Activated T-helper 2 cell treated with anti-CD3 and anti-CD28 coated beads, Interferon-gamma antibody, Interleukin-2, Interleukin-4, amounts not matched to agents 10 μg/mL and 5 μg/mL and 100 μg/mL, durations not matched to agents 14 hours and 24 hours and 36 hours (primary cell): ENCODE measurements at places on chromosomes 11 and 22. TPM values are rescaled to one million over a fixed set of nuclear protein-coding genes. Genes with fewer than 3 reads are reported as not detected.

CENPM gene
- total RNA-seq, result 58.6 and 59.3 TPM in 2 replicates

MOGAT2 gene
- not detected in 2 replicates for total RNA-seq

FGF19 gene
- total RNA-seq, result not detected in 2 replicates

TMEM191C gene
- 0.52 and 0.69 TPM in 2 replicates for total RNA-seq

CLDN5 gene
- total RNA-seq, result 1.2 and 1.5 TPM in 2 replicates

UCP3 gene
- total RNA-seq, result 2.0 and 2.6 TPM in 2 replicates

PIK3IP1 gene
- 9.3 and 10.4 TPM in 2 replicates for total RNA-seq

TRAPPC4 gene
- 121 and 128 TPM in 2 replicates for total RNA-seq

TMEM9B gene
- total RNA-seq, result 20.8 and 21.9 TPM in 2 replicates

EXPH5 gene
- 1.2 and 1.8 TPM in 2 replicates for total RNA-seq

PAMR1 gene
- not detected in 2 replicates for total RNA-seq

HTR3A gene
- not detected in 2 replicates for total RNA-seq

MORC2 gene
- 37.2 and 42.1 TPM in 2 replicates for total RNA-seq

OR2AG1 gene
- not detected in 2 replicates for total RNA-seq

MYO7A gene
- total RNA-seq, result 0.23 and 0.30 TPM in 2 replicates

- DNase-seq, result no peak
These were observed 312.3 kb downstream of the MN1 start for GRCh38 chr22:27489178-27489675.

GRCh38 chr22:21568347-21569075 lies 997 bp downstream of the UBE2L3 start:
- no peak for DNase-seq

DNA sequence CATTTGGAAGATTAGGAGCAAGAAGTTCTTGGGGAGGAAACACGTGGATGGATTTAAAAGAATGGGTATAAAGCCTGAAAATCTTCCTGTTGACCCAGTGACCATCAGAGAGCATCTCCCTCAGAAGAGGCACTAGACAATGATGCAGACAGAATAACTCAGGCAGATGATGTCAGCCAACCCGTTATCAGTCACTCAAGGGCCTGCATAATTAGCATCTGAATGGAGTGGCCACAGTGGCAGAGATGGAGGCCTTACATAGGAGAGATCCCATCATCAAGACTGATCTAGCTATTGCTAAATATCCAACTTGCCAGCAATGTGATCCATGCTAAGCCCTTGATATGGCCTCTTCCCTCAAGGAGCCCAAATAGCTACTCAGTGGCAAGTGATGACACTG lies 70.7 kb upstream of the CD82 start:
- DNase-seq, result no peak

- no peak for DNase-seq
These were observed 9.3 kb downstream of the TNKS1BP1 start for GRCh38 chr11:57315491-57315890.

DNA sequence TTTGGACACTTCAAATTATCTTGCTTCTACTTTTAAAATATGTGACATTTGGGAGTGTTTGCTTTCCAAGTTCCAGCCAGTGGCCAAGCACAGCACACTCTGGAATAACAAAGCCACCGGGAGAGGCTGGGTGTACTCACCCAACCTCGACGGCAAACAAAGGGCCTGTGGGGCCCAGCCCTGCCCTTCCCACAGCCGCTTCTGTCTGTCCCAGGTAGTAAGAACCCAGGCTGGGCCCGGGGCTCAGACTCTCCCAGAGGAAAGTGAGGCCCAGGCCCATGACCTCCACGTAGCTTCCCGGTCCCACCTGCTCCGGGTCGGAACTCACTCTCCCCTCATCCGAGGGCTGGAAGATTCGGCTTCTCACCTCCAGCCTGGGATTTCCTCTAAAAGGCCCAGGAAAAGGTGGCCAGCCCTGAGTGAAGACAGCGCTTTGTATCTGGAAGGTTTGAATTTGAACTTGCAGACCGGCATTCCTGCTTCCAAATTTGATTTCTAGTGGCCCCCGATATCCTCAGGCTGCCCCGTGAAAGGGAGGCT lies 93.5 kb downstream of the CELSR1 start:
- DNase-seq, result no peak

DNA sequence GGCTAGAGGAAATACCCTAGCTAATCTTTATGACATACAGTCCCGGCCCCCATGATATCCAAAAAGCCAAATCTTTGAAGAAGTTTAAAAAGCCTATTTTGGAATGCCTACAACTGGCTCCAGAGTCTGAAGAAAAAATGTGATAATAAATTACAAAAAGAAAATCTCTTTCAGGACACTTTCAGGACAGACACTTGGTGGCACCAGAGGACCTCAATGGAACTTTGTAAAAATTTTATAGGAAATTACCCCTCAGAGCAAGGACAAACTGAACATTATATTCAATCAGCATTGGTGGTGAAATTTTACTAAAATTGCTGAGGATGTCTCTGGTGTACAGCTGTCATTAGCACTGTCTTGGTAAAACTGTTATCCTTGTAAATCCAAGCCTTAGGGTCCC lies 81.0 kb downstream of the CCDC73 start:
- DNase-seq, result no peak

GRCh38 chr22:46993633-46994032 lies 231.2 kb downstream of the TBC1D22A start:
- no peak for DNase-seq

DNA sequence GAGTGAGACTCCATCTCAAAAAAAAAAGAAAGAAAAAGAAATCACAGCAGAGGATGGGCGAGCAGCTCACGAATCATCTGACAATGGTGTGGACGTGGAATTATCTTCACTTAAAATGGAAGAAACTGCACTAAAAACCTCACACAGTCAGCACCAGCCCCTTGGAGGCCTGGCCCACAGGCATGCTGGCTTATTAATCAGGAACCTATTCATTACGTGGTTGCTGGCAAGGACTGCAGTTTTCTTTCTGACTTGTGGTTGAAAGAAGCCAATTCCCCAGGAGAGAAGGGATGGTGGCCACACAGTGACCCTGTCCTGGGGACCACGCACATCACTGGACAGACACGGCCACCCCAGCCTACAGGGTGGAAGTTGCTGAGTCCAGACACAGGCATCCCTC lies 401.1 kb downstream of the CTTN start:
- DNase-seq, result no peak

DNA sequence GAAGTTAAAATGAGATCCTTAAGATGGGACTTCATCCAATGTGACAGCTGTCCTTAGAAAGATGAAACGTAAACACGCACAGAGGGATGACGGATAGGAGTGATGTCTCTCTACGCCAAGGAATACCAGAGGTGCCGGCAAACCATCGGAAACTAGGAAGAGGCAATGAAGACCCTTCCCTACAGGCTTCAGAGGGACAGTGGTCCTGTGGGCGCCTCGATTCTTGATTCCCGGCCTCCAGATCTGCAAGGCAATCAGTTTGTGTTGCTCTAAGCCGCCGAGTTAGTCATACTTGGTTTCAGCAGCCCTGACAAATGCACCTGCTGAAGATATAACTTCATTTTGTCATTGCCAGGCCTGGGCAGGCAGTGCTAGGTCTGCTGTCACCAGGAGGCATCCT lies 1455.1 kb downstream of the TBC1D22A start:
- no peak for DNase-seq

- DNase-seq, result no peak
These were observed 56.4 kb upstream of the BARX2 start for GRCh38 chr11:129319201-129319600.

GRCh38 chr11:72824811-72825505 lies 10.7 kb downstream of the ATG16L2 start:
- DNase-seq, result no peak

GRCh38 chr22:39723899-39724351 lies 153.4 kb downstream of the CACNA1I start:
- no peak for DNase-seq

GRCh38 chr11:61969838-61970662 lies 2.6 kb upstream of the FTH1 start:
- DNase-seq, result no peak

GRCh38 chr22:44759430-44760310 lies 7.3 kb downstream of the ARHGAP8 start:
- DNase-seq, result no peak

DNA sequence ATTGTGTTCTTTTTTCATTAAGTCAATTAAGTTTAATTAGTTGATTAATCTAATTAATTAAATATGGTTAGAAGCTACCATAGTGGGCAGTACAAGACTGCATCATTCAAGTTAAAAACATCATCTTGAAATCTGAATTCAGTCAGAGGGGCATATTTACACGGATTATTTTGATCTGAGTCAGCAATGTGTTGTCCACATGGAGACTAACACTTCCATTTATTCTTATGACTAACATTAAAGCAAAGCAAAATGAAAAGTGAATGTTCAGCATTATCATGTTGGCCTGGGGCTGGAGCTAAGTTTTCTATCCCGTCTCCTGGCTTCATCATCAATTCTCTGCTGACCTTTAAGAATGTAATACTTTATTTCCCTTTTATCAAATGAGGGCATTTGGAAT lies 17.3 kb downstream of the FLI1 start:
- no peak for DNase-seq

- DNase-seq, result no peak
These were observed 304.8 kb upstream of the ISX start for GRCh38 chr22:34761111-34761510.

DNA sequence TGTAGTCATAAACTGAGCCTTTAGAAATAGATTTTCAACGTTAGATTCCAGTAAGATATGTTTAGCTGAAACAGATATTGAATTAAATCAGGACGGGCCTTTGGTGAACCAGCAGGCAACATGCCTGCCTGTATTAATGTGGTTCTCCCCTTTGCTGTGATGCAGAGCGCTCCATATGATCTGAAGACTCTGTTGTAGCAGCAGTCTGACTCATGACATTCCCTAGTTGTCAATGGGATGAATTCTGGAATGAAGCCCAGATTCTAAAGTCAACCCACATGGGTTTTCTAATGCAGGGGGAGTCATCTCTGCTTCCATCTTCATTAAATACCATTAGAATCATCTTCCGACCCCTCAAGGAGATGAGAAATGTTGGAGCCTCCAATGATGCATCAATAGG lies 864.5 kb downstream of the NTM start:
- DNase-seq, result no peak

GRCh38 chr11:2380807-2381350 lies 3.8 kb downstream of the CD81 start:
- DNase-seq, result no peak

- no peak for DNase-seq
These were observed 23.6 kb downstream of the SLC25A18 start for GRCh38 chr22:17586831-17587440.

GRCh38 chr11:110782616-110783015 lies 70.4 kb upstream of the ARHGAP20 start:
- DNase-seq, result no peak

DNA sequence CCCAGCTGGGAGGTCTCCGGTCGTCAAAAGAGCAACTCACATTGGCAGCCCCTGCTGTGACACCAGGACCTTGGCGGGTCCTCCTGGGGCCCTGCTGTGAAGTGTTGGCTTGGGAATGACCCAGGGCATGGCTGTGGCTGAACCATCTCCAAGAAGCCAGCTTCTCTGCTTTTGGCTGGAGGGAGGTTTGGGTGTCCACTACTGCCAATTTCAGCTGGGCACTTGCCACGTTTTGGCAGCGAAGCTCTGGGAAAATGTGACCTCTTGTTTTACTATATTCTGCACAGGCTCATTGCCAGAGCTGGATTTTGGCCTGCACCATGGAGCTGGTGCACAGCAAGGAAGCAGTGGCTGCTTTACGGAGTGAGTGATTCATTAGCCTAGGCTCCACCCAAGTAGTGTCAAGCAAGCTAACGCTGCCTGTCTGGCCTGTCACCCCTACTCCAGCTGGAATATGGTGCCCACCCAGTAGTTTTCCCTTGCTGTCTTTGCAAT lies 24.3 kb upstream of the SMCO4 start:
- DNase-seq, result no peak

DNA sequence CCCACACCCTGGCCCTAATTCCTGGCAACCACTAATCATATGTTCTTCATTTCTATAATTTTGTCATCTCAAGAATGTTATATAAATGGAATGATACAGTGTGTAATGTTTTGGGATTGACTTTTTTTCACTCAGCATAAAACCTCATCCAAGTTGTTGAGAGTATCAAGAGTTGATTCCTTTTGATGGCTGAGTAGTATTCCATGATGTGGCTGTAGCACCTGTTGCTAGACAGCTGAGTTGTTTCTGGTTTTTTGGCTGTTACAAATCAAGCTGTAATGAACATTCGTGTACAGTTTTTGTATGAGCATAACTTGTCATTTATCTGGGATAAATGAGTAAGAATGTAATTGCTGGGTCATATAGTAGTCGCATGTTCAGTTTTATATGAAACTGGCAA lies 59.2 kb downstream of the LHFPL7 start:
- no peak for DNase-seq

GRCh38 chr11:680970-681369 lies 14.1 kb downstream of the DEAF1 start:
- DNase-seq, result no peak

DNA sequence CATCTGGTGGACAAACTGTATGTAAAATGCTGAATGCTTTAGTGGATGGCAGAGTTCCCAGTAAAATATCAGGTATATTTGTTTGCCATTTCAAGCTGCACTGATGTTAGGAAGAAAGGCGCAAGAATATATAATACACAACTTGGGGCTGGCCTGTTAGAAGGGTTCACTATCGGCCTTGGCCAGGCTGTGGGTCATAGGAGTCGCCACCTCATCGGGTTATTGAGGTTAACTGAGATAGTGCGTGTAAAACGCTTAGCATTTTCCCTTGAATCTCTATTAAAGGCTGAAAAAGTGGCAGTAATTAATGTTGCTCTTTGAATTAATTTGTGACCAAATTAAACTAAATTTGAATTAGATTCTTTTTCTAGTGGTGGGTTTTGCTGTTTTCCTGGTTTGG lies 5.1 kb downstream of the FAM118A start:
- no peak for DNase-seq
